CD4-positive, alpha-beta T cell treated with Interferon alpha-2 for 1 hour (primary cell): ENCODE measurements at places on chromosomes 1 and 21.

GRCh38 chr1:183319051-183319450 is 99.1 kb downstream of the NMNAT2 start:
- no peak for DNase-seq

- DNase-seq, result no peak
Measured at GRCh38 chr1:100710906-100711682, 8.4 kb upstream of the VCAM1 start.

- no peak for DNase-seq
Measured at GRCh38 chr1:57832612-57833011, 408.8 kb upstream of the DAB1 start.

DNA sequence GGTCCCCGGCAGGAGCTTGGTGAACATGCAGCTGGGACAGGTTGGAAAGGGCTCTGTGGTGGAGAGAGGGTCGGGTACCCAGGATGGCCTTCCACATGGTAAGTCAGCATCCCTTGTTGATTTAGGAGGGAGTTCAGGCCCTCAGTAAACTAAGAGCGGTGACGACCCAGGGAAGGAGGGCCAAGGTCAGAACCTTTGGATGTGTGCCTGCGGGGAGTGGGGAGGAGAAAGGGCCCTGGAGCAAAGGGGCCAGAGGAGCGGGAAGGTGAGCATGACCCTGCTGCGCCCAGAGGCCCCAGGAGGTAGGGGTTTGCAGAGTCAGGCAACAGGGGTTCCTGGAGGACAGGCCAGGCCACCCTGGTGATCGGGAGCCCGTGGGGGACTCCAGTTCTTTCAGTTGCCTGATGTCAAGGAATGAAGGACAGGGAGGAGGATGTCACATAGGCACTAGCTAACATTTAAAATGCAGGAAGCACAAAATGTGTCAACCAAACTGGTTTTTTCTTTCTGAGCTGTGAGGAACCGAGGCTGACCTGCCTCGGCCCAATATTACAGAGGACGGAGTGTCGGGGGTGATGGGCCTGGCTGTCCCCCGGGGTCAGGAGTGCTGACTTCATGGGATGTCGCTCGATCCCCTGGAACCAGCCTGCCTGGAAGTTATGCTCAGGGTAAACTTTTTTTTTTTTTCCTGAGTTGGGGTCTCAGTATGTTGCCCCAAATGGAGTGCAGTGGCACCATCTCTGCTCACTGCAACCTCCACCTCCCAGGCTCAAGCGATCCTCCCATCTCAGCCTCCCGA is 117.4 kb upstream of the SLC45A1 start:
- DNase-seq, result no peak

DNA sequence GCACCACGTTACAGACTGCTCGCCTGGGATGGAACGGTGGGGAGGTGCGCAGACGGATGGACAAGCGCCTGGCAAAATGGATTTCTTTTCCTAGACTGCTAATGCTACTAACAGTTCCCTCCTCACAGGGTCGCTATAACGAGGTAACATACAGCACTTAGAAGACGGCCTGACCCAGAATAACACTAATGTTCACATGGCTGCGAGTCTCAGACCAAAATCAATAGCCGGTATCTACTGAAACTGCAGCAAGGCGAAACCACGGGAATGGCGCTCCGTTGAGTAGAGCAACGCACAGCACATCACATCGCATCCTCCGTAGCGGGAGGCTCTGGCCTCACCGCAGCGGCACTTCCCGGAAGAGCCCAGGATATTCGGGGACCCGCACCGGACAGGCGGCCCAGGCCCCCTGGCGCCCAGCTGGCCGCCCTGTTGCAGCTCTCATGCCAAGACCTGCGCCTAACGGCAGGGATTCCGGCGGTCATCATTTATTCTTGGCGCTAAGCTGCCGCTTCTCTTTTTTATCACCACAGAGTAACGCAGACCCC is 46.6 kb downstream of the VPS26C start:
- peak; percentile 57 for DNase-seq

- DNase-seq, result no peak
Measured at GRCh38 chr1:119366424-119366823, 2.2 kb upstream of the HAO2 start.

- DNase-seq, result no peak
Measured at GRCh38 chr1:91557826-91558225, 57.2 kb downstream of the CDC7 start.

- no peak for DNase-seq
Measured at GRCh38 chr1:200245473-200245872, 164.4 kb downstream of the ZNF281 start.

DNA sequence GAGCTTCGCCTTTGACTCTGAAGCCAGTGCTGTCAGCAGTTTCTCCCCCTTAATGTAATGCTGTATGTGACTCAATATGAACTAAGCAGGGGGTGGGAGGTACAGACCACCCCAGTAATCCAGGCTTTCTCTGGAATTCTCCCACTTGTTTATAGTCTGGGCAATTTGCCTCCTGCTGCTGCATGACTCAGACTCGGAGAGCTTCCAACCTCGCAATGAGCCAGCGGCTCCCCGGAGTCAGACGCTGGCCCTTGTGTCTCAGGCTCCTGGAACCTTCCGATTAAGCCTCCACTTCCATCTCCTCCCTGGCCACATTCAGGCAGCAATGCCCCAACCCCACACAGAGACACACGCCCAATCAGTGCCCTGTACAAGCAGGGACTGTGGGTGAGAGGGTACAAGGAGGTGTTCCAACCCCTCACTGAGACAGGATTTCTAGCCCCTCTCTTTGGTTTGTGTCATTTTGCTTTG is 471.7 kb upstream of the VAMP3 start:
- DNase-seq, result no peak

DNA sequence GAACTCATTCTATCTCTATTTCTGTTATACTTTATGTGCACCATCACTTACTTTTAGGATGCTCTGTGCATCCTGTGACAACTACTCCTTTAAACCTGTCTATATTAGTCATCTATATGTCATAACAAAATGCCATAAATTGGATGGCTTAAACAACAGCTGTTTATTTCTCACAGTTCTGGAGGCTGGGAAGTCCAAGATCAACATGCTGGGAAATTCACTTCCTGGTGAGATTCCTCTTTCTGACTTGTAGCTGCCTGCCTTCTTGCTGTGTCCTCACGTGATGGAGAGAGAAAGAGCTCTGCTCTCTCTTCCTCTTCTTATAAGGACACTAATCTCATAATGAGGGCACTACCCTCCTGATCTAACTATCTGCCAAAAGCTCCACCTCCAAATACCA is 62.3 kb upstream of the RCOR3 start:
- no peak for DNase-seq
